Heart left ventricle (tissue), 16 donors: ENCODE measurements at places on chromosomes 2 and 18. TPM values are rescaled to one million over a fixed set of nuclear protein-coding genes. Genes with fewer than 3 reads are reported as not detected.

GRCh38 chr18:63477200-63477599, 442 bp downstream of the SERPINB5 start:
- H3K36me3 ChIP-seq: no peaks in the 10 kb centered on the region
- H3K4me3 ChIP-seq: no peak overlapping the region
- H3K4me1 ChIP-seq: no peaks in the 10 kb centered on the region

GRCh38 chr2:108297436-108298141, 8.9 kb downstream of the SULT1C2 start:
- H3K4me3 ChIP-seq: no peak overlapping the region
- no peak overlapping the region for H3K27ac ChIP-seq
- H3K27me3 ChIP-seq: no peaks in the 10 kb centered on the region
- DNase-seq: no peak

GRCh38 chr18:55559739-55560138, 28.3 kb downstream of the TCF4 start:
- no peaks in the 10 kb centered on the region for H3K36me3 ChIP-seq
- H3K27ac ChIP-seq: no peak overlapping the region
- no peaks in the 10 kb centered on the region for H3K27me3 ChIP-seq
- H3K4me1 ChIP-seq: peaks cover 16% of the 10 kb centered on the region

- H3K36me3 ChIP-seq: no peaks in the 10 kb centered on the region
- no peak overlapping the region for H3K4me3 ChIP-seq
- no peaks in the 10 kb centered on the region for H3K4me1 ChIP-seq
These were observed 221.5 kb upstream of the ACVR2A start for GRCh38 chr2:147623328-147623727.

Gene TCF23
- 0.68 TPM for total RNA-seq

Gene GKN1
- not detected for total RNA-seq

Gene TLX2
- not detected for total RNA-seq

Gene MC4R
- not detected for total RNA-seq

Gene EML6
- total RNA-seq: 0.43 TPM
